ENCODE measurements at places on chromosomes 5 and 9.
A peak's percentile ranks its signal among the peaks of the same experiment; 100 is the strongest.

- no peak for DNase-seq
These were observed 41.3 kb upstream of the ORM1 start for GRCh38 chr9:114281473-114282103.

GRCh38 chr9:90176901-90177300 is 465.7 kb downstream of the DIRAS2 start:
- DNase-seq, result no peak

DNA sequence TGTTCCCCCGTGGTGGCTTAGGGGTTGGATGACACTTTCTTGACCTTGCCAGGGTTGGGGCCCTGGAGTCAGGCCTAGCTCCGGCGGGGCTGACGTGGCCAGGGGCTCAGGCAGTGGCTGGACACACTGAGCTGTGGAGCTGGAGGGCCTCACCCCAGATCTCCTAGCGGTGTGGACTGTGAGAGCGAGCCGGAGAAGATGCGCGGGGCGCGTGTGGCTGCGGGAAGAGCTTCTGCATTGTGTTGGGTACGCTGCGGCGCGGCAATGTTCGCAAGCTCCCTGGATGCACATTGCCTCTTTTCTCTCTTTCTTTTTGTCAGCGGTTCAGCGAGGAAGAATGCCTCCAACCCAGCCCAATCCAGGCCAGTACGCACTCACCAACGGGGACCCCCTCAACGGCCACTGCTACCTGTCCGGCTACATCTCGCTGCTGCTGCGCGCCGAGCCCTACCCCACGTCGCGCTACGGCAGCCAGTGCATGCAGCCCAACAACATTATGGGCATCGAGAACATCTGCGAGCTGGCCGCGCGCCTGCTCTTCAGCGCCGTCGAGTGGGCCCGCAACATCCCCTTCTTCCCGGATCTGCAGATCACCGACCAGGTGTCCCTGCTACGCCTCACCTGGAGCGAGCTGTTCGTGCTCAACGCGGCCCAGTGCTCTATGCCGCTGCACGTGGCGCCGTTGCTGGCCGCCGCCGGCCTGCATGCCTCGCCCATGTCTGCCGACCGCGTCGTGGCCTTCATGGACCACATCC is 4.8 kb downstream of the NR2F1 start:
- no peak for DNase-seq

DNA sequence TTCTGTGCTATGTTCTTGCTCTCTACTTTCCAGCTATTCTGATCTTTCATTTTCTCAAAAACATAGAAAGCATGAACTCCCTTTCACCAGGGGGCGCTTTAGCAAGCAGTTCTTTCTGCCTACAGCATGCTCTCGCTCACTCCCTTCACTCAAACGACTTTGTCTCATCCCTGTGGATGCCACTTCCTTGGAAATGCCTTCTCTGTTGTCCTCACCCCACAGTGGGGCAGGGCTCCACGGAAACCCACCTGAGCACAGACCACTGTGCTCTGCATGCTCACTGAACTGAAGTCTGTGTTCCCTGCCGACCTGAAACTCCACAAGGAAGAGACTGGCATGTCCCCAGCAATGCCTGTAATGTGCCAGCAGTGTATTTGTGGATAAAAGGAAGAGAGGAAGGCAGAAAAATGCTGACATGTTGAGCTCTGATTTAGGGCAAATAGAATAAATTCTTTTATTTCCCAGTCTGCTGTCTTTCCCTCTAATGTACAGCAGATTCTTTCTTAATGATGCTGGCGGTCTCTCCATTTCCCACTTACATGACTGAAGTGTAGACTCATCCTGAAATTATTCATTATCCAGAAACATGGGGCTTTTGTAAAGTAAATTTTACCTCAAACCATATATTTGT is 4.9 kb upstream of the ROR2 start:
- no peak for DNase-seq

DNA sequence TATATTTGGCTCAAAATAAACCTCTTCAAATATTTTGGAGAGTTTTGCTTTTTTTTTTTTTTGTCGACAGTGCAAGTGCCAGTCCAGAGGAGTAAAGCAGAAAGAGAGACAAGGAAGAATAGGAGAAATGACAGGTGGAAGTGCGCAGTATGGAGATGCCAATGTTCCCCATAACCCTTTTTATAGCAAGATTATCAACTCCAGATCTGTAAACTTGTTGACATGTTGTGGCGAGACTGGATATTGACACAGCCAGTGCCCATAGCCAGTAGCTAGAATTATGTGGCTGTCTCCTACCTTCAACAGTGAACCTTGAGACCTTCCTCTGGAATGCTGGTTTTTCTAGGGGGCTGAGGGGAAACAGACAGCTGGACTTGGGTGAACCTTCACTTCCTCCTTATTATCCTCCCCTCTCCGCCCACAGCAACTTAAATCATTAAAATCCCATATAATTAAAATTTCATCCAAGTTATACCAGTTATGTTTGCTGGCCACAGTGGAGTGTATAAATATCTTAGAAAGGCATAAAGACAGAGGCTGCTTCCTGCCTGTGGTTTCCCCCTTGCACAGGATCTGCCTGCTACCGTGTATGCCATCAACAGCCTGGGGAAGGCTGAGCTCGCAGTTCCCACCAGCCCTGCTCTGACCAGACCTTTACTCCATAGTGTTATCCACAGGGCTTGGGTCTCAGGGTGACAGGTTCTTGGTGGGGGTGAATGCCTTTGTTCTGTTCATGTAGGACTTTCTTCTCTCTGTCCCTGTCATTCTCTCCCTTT is 112.3 kb upstream of the ANKH start:
- peak; percentile 21 for DNase-seq

DNA sequence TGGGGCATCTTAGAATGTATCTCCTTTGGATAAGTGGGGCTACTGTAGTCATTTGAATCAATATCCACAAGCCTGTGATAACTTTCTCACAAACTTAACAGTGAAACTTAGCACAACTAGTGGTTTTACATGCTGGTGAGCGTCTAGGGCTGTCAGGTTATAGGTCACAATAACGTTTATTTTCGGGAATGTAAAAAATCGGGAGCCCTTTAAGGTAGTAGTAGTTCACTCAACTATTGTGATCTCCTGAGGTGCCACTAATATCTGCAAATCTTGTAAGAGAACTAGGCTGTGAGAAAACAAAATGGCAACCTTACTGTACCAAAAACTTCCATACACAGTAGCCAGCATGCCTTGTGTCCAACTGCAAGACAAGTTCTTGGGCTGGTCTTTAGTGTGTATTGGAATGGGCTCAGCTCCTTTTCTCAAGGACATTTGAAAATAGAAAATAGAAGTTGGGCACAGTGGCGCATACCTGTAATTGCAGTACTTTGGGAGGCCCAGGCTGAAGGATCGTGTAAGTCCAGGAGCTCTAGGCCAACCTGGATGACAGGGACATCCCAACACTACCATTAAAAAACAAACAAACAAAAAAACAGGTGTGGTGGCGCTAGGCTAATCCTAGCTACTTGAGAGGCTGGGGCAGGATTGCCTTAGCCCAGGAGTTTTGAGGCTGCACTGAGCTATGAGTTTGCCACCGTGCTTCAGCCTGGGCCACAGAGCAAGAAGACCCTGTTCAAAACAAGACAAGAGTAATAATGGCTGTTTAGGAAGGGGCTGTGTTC is 5.2 kb upstream of the PKN3 start:
- no peak for DNase-seq

GRCh38 chr5:9373571-9373970 is 172.3 kb downstream of the SEMA5A start:
- no peak for DNase-seq

DNA sequence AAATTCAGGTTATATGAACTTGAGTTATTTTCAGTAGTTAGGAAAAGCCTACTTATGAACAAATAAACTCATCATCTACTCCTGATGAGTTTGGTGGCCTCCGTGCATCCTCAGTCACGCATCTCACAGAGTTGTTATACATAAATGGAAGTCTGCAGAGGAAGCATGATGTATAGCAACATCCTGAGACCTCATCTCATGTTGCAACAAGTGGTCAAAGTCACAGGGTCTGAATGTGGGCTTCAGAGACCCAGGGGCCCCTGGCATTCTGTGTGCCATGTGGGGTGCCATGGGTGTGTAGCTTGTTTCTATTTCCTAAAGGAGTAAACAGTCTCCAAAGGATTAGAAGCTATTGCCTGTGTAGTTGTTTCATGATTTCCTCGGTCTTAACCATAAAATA is 216.5 kb downstream of the IRX2 start:
- no peak for DNase-seq

DNA sequence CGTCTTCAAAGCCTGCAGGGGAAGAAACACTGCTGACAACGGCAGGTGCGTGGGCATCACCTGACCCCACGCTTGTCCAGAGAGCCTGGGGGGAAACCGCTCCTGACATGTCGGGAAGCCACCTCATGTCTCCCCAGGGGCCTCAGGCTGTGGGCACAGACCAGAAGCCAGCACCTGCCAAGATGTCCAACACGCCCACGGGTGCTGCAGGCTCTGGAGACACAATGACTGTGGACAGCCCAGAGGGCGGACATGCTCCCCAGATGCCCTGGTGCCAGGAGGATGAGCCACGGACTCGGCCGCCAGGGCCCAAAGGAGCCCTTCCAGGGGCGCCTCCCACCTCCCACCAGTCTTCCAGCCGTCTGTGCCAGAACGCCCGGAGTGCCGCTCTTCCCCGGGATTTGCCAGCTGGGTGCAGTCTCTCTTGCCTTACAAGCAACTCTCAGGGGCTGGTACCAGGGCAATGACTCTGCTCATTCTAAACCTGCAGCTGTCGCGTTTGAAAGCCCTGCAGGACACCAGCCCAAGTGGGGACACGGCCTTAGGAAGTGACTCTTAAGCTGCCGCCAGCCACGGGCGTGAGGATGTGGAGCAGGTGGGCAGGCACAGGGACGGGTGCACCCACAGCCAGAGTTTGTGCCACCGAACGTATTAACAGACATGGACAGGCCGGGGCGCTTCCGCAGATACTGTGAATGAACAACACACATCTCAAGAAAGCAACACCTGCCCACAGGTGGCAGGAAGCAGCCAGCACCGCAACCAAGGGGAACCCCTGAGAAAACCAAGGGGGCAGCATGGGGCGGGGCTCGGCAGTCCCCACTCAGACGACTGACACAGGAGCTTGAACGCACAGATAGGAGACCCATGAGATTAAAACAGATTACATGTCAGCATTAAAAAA is 6.8 kb upstream of the LHX3 start:
- no peak for DNase-seq

DNA sequence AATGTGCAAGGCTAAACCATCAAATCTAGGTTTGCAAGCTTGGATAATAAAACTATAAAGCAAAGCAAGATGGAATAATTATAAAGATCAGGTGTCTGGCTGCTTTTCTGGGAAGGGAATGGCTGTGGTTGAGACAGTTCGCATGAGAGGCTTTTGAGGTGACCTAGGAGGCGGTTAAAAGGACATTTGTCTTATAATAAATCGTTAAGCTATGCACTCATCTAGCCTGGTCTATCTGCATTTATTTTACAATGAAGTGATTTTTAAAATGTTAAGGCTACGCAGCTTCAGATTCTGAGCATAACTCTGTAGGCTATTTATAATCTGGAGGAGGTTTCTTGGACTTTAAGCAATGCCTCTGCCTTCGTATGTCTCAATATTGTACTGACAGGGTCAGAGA is 29.4 kb upstream of the MAN2A1 start:
- DNase-seq, result no peak

GRCh38 chr9:71349218-71349617 is 227.8 kb upstream of the TRPM3 start:
- DNase-seq, result no peak

DNA sequence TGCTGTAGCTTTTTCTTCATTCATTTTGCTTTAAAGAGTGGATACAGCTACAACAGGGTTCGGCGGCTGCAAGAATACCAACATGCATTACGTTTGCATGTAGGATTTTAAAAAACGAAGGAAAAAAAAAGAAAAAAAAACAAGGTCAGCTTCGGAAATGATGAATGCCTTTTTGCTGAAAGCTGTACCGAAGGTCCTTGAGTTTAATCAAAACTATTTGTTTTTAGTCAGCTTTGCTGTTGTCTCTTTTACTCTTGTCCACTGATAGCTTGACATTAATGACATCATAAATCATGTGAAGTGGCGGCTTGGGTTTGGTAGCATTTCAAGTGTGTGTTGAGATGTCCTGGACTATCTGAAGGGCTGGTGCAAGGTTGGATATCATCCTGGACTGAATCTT is 779.1 kb downstream of the NR2F1-AS1 start:
- no peak for DNase-seq

DNA sequence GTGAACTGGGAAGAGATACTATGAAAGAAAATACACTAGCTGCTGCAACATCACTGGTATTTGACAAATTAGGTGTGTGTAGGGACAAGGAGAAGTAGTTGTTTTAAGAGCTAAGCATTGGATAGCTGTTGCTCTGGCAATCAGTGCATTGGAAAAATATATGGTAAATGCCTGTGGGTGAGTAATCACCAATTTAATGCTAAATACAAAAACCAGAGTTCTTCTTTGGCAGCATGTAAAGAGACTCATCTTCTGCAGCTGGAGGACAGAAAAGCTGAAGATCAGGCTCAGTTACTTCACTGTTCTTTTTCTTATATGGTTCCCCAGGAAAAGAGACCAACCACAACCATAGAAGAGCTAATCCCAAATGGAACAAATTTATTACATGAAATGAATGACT is 201.8 kb upstream of the MPDZ start:
- no peak for DNase-seq

GRCh38 chr9:136675477-136676296 is 11.6 kb downstream of the AGPAT2 start:
- DNase-seq, result no peak

GRCh38 chr9:87725356-87725899 is 491 bp upstream of the CTSL start:
- DNase-seq, result no peak

GRCh38 chr5:59367791-59368394 is 525.6 kb downstream of the PDE4D start:
- peak; percentile 37 for DNase-seq

DNA sequence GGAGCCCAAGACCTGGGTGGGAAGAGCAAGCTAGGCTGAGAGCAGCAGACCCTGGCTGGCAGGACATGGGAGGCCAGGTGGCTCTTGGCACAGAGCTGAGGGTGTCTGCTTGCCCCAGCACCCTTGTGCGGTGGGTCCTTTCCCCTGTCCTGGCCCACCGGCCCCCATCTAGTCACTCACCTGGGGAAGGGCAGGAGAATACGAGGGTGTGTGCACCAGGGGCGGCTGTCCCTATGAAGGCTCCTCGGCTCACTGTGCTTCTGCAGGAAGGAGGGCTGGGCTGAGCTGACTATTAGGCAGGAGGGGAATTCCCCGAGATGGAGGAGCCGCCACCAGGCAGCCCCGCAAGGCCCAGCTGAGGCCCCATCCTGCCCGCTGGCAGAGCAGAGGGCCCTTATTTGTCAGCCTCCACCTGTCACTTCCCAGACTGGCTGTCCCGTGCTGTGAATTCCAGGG is 6.1 kb upstream of the TNIP1 start:
- peak; percentile 76 for DNase-seq

Data from CD4-positive, alpha-beta T cell treated with Interleukin-10 for 1 hour (primary cell).